ENCODE measurements at places on chromosomes 13 and 19.

- DNase-seq = peak; percentile 93
These were observed 7.3 kb upstream of the HOOK2 start for GRCh38 chr19:12782424-12783290.

- no peak for DNase-seq
These were observed 245.0 kb downstream of the MTUS2 start for GRCh38 chr13:29065142-29065541.

DNA sequence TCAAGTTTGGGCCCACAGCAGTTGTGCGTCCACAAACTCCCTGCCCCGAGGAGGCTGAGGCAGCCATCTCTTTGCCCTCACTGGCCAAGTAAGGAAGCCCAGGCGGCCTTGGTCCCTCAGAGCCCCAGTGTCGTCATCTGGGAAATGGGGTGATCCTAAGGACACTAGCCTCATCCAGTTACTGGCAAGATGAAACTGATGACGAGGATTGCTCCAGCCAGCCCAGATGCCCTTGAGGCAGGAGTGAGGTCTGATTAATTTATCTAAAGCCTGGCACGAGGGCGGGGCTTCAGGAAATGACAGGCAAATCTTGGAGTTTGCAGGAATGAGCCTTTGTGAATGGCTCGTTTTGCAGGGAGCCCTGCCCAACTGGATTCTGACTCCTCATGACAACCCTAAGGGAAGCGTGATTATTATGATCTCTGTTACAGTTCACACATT is 5.6 kb downstream of the LIPE start:
- DNase-seq = no peak

- no peak for DNase-seq
These were observed 2.3 kb downstream of the DDA1 start for GRCh38 chr19:17311455-17312188.

DNA sequence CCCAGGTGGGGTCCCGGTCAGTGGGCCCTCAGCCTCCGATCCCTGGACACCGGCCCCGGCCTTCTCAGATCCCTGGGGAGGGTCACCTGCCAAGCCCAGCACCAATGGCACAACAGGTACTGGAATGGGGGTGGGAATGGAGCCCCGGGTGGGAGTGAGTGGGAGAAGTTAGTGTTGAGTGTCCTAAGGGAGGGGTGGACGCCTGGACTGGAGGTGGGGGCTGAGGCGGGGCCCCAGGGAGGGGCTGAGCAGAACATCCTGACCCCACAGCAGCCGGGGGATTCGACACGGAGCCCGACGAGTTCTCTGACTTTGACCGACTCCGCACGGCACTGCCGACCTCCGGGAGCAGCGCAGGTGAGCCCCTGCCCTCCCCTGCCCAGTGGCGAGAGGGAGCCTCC is 17.7 kb downstream of the EPN1 start:
- no peak for DNase-seq

DNA sequence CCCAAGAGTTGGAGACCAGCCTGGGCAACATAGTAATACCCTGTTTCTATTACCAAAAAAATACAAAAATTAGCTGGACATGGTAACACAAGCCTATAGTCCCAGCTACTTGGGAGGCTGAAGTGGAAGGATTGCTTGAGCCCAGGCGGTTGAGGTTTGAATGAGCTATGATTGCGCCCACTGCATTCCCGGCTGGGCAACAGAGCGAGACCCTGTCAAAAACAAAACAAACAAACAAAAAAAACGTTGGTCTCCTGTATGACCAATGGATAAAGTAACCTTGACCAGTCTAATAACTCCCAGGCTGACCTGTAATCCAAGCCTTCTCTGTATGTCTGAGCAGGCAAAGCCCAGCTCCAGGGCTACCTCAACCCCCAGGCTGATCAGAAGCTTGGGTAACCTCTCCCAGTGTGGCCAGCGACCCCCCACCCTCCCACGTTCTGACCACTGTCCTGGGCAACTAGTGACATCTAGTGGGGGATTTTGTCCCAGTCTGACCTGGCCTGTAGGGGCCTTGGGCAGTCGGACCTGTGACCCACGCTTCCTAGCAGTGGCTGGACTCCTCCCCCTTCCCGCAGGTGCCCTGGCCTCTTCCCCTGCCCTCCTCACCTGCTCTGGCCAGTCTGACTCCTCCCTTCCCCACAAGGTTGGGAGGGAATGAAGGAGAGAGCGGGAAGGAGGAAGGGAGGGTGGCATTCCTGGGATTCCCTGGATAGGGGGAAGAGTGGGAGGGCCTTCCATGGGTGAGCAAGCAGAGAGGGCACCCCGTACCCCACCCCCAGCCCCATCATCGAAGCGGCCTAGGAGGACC is 1.0 kb upstream of the BCAM start:
- DNase-seq = no peak

DNA sequence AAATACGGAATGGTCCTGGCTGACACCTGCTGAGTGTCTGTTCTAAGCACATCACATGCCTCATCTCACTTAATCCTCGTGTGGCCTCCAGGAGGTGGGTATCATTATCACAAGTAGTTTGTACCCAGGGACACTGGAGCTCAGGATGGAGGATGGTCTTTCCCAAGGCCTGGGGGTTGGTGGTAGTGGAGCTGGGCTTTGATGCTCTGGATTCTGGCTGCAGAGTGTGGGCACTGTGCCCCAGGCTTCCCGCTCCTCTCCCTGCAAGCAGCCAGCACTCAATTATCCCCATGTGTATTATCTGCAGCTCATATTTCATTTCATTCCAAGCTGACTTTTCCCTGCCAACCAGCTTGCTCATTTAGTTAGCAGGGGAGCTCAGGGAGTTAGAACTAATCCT is 52.1 kb downstream of the SIAH3 start:
- DNase-seq = no peak

DNA sequence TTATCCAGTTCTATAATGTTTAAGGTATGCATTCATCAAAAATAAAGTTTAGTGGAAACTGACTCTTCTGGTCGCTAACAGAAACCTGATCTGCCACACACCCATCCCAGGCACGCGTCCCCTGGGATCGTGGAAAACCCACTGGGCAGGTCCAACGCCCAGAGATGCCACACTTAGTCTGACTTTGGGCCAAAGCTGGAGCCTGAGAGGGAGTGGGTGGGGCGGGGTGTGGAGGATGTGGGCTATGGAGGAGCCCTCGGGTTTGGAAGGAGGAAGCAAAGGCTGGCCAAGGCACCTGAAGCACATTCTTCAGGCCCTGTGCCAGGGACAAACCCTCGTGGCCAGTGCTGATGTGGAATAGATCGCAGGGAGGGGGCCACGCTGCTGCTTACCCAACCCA is 2.5 kb downstream of the IGFL1 start:
- no peak for DNase-seq

GRCh38 chr13:112831196-112831595 is 137.8 kb upstream of the MCF2L start:
- no peak for DNase-seq

DNA sequence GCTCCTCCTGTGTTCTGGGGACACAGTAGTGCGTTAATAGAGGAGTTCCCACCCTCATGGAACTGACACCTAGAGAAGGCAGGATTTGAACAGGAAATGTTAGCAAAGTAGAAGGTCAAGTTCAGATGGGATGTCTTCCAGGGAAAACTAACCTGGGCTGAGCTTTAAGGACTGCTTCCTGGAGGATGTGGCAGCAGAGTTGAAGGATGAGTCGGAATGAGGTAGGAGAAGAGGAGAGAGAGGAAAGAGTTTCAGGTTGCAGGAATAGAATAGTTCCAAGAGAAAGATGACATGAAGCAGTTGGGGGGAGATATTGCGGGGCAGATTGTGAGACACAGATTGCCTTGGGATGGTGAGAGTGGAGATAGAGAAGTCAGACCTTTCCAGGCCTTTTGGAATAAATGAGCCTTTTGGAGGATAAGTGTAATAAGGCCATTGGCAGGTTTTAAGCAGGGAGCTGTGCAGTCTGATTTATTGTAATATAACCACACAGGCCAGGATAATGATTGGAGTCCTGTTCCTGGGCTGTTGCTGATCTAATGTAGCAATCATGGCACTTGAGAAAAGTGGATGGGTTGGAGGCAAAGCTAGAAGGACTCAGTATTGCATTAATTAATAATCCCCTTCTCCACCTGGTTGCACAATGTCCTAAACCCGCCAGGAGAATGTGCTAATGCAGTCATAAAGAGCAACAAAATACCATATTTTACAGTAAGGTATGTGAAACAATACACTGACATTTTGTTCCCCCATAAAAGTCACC is 205.4 kb downstream of the SHISA2 start:
- no peak for DNase-seq

DNA sequence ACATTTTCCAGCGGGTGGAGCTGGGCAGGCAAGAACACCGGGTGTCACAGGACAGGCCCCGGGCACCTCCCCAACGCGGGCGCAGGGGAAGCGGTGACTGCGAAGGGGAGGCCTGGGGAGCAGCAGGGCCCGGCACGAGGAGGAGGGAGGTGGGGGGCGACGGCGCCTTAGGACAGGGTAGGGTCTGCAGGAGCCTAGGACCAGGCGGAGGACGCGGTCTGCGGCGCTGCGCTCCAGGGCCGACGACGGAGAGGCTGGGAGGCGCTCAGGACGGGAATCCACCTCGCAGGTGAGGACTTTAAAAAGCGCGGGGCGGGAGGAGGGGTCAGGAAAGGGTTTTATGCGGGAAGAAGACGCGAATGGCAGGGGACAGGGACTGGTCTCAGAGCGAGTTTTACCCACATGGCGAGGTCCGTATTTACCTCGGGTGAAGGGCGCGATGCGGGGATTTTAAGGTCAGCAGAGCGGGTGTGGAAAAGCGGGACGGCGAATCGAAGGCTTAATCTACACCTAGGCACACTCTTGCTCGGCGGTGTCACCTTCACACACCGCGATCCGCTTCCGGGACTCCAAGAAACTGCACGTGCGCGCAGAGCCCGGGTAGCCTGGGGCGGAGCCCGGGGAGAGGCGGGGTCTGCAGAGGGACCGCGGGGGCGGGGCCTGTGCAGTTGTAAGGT is 13.5 kb downstream of the ERVV-2 start:
- DNase-seq = no peak

GRCh38 chr19:50341091-50341564 is 12.0 kb upstream of the KCNC3 start:
- no peak for DNase-seq

- no peak for DNase-seq
These were observed 20.7 kb upstream of the KLF5 start for GRCh38 chr13:73038064-73038463.

DNA sequence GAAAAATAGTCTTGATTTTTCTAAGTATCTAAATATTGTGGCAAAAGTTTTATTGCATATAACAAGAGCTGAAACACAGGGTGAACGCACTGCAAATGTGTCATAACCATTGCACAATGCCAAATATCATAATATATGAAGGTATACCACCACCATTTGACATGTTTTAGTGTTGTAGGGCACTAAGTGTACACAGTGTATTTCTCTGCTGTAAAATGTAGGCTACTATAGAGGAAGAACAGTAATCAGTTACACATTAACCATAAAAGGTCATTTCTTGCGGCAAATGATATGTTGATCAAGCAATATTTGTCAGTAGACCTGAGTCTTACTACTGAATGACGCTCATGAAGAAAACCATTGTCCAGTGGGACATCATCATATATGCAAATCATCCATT is 18.3 kb upstream of the KLF5 start:
- no peak for DNase-seq

DNA sequence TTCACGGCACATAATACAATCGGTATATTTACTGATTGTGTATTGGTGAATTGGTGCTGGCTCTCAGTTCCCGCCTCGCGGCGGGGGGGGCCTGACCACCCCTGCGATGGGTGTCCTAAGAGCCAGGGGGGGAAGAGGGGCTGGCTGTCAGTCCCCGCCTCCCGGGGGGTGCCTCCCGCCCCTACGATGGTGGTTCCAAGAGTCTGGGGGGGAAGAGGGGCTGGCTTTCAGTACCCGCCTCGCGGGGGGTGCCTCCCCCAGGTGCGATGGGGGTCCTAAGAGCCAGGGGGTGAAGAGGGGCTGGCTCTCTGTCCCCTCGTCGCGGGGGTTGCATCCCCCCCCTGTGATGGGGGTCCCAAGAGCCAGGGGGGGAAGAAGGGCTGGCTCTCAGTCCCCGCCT is 2321.8 kb upstream of the PCDH20 start:
- DNase-seq = no peak

DNA sequence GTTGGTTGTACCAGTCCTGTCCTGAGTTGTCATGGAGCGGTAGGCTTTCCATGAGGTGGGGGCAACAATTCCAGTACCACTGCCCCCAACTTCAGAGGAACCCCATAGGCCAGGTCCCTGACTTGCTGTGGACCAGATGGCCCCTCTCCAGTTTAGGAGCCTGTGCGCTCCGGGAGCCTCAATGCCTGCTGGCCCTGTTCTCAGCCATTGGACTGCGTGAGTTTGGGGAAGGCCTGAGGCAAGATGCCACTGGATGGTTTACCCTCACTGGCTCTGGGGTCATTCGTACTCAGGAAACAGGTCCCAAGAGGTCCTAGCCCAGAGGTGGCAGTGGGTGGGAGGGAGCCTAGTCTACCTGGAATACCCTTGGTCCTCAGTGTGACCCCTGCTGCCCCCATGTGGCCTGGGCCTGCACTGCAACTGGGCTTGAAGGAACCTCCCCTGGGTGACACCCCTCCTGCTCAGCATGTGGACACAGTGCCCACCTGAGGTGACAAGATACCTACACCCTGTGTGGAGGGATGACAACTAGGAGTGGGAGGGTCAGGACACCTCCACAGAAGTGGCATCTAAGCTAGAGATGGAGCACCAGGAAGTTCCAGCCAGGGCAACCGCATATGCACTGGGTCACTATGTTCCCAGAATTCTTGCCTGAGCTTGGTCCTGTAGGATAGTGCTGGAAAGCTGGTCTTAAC is 6.0 kb upstream of the PRR19 start:
- DNase-seq = peak; percentile 95

GRCh38 chr13:23506807-23507291 is 63.4 kb upstream of the TNFRSF19 start:
- DNase-seq = no peak

GRCh38 chr19:5436106-5436947 is 18.9 kb upstream of the ZNRF4 start:
- no peak for DNase-seq

DNA sequence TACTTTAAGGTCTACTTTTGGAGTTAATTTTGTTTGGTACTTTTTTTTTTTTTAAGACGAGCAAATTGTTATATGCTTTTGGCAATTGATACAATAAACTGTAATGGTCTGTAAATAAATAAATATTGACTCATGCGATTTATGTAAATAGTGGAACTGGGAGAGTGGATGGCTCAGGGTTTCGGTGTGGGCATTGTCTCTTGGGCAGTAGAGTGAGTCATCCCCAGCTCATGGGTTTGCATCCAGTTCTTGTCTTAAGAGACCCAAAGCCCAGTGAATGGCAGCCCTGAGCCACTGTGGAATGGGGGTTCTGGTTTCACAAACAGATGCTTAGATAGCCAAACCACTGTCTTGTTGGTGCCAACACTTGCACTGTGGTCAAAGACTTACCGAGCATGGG is 33.0 kb downstream of the FGF9 start:
- DNase-seq = no peak
